Stimulated activated CD8-positive, alpha-beta memory T cell treated with anti-CD3 and anti-CD28 coated beads, Interleukin-12 subunit alpha, Interleukin-12 subunit beta, amount 100 ng/mL, for 4 hours (primary cell): ENCODE measurements at places on chromosomes 1 and 21.

GRCh38 chr1:67544921-67545320 lies 114.7 kb upstream of the SERBP1 start:
- DNase-seq: no peak

GRCh38 chr1:162930976-162931560 lies 70.1 kb upstream of the CCDC190 start:
- no peak for DNase-seq

- no peak for DNase-seq
These were observed 32.2 kb upstream of the HNRNPU start for GRCh38 chr1:244896550-244896949.

DNA sequence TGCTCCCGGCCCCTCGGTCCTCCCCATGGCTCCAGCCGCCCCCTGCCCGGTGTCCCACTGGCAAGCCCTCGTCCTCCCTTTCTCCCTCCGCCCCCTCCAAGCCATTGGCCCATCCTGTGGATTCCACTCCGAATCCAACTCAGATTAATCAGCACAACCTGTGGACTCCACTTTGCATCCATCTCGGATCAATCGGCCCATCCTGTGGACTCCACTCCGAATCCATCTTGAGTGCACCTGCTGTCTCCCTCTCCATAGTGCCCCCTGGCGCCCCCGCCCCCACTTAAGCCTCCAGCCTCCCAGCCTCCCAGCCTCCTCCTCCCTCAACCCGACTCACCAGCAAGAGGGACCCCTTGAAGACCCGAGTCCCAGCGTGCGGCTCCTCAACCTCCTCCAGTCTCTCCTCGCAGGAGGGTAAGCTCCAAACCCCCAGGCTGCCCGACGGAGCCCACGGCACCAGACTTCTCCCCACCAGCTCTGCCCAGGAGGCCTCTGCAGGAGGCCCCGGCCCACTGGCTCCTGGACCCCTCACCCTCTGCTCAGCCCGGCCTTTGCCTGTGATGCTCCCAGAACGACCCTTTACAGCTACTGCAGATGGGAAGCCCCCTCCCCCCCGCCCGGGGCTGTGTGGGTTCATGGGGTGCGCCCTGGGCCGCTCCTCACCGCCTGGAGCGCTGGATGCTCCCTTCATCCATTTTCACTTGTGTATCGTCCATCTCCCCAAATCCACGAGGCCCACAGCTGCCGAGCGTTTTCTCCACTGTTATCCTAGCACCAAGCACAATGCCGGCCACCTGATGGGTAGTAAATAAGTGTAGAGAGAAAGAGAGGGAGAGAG lies 40.6 kb upstream of the TSPEAR start:
- DNase-seq: no peak

DNA sequence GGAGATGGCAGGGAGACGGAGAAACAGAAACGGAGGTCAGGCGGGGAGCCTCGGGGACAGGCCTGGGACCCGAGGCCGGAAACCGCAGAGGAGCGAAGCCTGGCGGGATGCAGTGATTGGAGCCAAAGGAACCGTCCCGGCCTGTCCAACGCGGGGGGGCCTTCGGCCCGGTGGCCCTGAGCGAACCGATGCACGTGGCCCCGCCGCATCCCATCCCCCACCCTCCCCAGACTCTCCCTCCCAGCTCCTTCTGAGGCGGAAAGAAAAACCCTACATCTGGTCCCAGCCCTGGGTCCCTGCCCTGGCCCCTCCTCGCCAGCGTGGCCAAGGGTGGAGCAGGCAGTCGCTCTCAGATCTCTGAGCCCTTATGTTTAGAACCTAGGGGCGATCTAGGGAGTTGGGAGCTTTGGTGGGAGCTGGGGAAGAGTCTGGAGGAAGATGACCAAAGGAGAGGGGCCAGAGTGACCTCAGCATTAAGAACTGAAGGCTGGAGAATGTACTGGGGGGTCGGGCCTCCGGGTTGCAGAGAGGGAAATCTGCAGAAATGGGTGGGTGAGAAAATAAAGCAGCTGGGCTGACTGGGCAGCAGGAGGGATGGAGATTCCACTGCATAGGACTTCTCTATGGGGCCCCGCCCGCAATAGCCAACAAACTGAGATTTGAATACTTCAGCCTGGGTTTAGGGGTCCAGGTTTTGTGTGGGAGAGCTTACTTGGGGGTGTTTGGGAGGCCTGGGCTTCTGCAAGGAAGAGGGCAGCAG lies 1.5 kb upstream of the CRABP2 start:
- no peak for DNase-seq

DNA sequence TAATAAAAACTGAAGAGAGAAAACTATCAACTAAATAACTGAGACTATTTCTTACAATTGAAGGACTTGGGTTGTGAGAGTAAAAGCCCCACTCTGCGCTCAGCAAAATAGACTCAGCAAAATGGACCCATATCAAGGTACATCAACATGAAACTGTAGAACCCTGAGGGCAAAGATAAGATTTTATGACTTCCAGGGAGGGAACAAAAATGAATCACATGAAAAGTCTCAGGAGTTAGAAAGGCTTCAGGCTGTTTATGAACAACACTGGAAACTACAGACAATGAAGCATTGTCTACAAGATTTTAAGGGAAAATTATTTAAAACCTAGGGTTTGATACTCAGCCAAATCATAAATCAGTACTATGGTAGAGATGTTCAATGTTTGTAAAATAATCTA lies 434.3 kb downstream of the PTPRC start:
- no peak for DNase-seq

DNA sequence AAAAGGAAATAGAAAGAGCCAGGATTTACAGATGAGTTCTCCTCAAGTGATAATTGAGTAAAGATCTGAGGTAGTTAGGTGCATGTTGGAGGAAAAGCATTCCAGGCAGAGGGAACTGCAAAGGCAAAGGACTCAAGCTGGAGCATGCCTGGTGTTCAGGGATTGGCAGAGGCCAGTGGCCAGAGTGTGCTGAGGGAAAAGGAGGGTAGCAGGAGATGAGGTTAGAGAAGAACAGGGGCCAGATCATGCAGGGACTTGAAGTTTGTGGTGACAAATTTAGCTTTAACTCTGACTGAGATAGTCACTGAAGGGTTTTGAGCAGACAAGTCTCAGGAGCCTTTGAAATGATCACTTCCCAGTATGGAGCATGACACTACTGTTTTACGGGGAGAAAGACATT lies 19.0 kb upstream of the GTF2B start:
- DNase-seq: no peak

DNA sequence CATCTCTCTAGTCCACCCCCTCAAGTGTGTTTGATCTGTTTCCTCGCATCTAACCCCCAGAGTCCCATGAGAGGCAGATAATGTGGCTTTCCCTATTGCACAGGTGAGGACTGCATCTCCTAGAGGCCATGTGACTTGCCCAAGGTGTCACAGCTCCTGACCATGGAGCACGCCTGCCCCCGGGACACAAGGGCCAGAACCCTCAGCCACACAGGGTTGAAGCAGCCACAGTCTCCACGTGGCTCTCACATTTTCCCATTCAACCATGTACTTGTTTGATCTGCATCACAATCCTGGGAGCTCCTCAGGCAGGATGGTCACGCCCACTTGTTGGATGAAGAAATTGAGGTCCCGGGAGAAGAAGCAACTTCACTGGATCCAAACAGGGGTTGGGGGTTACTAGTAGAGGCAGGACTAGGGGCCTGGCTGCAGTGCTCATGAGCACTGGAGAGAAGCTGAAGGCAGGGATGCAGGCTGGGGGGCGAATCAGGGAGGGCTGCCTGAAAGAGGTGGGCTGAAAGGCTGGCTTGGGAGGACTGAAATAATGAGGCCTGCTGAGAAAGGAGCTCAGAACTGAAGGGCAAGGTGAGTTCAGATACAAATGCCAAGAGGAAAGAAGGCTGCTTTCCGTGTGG lies 207.9 kb downstream of the PTPRU start:
- no peak for DNase-seq

DNA sequence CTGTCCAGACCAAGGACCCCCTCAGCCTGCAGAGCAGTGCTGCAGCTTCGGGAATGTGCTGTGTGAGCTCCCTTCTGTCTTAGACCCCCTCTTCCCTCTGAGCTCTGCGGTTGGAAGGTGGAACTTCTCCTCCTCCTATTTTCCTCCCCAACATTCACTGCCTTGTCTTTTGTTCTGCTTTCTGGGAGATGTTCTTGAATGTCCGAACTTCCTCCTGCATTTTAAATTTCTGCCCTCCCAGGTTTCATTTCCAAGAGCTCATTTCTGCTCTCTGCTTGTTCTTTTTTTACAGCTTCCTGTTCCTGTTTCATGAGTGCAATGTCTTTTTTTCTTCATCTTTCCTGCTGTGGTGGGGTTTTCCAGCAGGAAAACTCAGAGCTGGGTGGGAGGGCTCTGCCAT lies 29.3 kb downstream of the RRP1 start:
- no peak for DNase-seq

DNA sequence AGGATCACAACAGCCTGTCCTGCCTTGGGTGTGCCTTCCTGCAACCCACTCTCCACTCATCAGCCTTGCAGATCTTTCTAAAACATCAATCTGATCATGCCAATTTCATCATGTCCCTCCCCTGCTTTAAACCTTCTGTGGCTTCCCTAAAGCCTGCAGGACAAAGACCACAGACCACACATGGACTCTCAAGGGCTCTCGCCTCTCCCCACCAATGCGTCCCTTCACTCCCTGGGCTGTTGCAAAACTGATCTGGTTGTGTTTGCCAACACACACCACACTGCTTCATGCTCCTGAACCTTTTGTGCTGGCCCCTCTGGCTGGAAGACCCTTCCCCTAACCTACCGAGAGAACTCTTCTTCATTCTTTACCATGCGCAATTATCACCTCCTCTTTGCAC lies 72.4 kb downstream of the ITPKB start:
- no peak for DNase-seq

DNA sequence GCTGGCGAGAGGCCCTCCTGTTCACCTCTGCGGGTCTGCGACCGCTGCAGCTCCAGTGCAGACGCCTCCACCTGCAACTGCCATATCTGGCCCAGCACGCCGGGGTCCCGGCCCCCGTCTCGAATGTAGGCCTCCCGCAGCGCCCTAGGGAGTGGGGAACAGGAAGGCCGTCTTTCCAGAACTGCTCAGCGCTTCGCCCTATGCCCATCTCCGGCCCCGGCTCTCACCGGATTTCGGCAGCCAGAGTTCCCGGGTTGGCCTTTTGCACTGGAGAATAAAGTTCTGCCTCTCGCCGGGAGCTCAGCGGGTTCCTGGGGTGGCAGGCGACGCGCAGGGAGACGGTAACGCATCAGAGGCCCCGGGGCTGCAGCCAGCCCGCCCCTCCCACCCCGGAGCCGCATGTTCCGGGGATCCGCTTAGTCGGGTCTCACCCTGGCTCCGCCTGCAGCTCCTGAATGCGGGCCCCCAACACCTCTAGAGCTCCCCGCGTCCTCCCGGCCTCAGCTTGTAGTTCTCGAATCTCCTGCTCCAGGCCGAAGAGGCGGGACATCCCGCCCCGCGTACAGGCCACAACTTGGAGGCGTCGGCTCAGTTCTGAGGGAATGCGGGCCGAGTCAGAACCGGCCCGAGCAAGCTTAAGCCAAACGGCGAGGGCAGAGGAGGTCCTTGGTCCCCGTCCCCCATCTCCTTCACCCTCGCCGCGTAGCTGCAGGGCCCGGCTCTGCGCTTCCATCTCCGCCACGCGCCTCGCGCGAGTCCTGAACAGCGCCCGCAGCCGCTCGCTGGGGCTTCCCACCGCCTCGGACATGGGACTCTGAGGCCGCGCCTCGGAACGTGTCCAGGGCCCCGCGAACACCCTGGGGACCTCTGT lies 1.1 kb downstream of the CCDC17 start:
- no peak for DNase-seq

DNA sequence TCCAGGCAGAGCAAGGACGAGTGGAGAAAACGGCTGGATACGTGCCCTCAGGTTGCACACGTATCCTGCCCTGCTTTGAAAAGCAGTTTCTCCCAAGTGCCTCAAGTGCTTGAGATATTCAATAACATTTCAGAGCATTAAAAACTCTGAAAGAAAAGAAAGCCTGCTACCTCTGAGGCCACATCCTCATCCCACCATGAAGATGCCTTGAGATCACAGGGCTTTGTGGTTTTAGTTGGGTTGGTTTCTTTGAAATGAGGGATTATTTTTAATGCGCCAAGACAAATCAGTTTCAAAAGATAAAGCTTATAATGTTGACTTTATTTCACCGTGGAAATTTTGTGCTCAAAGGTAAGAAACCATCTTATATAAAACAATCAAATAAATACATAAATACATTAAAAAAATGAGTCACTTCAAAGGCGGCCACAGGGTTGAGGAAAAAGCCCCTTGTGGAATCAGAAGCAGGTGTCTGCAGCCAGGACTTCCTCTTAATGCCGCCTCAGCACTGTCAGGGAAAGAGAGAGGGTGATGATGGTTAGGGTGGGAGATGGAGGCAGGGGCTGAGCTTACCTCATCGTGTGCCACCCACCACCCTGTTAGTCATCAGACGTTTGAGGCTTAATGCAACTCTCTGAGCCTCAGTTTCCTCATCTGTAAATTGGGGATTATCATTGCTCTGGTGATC lies 1.4 kb downstream of the NPPB start:
- DNase-seq: no peak

DNA sequence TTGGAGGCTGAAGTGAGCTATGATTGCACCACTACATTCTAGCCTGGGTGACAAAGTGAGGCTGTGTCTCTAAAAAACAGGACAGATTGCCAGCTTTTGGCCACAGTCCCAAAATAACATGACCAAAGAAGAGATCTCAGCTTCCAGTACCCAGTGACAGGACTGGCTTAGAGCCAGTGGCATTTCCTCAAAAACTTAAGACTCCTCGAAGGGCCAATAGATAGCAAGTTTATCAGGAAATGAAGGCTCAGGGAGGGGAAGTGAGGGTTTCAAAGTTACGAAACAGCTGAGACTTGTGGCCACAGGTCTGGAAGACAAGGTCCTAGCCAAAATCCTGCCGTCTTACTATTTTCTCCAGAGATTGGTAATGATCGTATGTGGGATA lies 6.3 kb upstream of the TMEM39B start:
- DNase-seq: no peak

DNA sequence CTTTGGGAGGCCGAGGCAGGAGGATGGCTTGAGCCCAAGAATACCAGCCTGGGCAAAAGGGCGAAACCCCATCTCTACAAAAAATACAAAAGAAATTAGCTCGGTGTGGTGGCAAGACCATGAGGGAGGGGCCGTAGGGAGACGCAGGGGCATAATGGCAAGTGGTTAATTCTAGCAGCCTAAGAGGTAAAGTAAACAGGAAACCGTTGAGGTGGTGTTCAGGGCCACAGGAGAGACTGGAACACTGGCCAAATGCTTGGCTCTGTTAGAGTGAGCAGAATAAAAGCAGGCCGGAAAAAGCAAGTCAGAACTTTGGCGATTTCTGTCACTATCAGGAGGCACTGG lies 89.2 kb downstream of the RIPK4 start:
- DNase-seq: no peak

- DNase-seq: no peak
These were observed 212.9 kb upstream of the HOOK1 start for GRCh38 chr1:59601811-59602210.
